Naive thymus-derived CD8-positive, alpha-beta T cell (primary cell): ENCODE measurements at places on chromosomes 1 and 21.

GRCh38 chr1:56466538-56466937 lies 112.8 kb downstream of the PLPP3 start:
- no peak for DNase-seq

GRCh38 chr1:207612762-207613161 lies 32.2 kb upstream of the CR1L start:
- DNase-seq = no peak

DNA sequence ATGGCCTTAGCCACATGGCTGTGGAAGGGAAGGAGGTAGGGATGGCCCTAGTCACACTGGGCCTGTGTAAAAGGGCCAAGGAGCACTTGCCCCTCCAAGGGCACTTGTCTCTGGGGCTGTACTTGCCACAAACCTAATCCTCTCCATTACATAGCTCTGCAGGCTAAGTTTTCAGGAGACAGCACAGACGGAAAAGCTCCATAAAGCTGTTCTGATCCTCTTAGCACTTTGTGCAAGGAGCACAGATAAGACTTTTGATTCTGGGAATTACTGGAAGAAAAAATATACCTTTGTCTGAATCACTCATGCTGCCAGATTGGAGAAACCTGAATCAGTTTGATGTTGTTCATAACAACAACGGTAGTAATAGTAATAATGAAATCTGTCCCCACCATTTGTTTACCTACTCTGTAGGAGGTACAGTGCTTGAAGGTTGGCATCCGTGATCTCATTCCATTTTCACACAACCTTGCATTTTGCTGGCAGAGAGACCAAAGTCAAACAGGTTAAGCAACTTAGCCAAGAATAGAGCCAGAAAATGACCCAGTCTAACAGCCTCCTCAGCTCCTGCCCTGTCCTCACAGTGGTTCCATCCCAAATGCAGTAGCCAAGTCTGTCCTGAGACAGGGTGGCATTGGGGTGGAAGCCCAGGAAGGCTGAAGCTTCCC lies 207.1 kb downstream of the ROR1 start:
- DNase-seq = no peak

DNA sequence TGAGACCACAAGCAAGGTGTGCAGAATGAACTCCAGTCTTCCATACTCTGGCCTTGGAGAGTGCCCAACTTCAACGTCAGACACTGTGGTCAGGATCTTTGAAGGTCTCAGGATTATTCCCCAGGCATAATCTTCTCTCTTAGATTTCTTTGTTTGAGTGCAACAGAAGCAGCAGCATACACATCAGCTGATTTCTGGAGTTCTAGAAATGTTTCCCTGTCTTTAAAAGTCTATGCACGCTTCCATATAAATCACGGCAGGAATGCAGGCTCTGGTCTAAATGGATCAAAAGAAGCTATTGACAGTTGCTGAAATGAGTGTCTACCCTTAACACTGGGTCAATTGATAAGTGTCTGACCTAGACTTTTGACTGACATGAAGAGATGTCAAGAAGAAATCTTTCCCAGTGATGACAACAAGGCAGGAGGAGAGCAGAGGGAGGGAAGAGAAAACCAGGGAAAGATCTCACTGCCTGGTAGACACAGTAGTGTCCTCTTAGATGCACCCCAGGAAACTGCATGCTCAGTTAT lies 279.7 kb downstream of the SPATA17 start:
- DNase-seq = no peak
